CD4-positive, alpha-beta T cell treated with Interleukin-4 for 1 hour (primary cell): ENCODE measurements at places on chromosomes 13 and 19.

- no peak for DNase-seq
Measured at GRCh38 chr19:1125601-1126467, 22.0 kb downstream of the GPX4 start.

GRCh38 chr13:100298116-100298681 lies 209.3 kb downstream of the PCCA start:
- no peak for DNase-seq

- DNase-seq = no peak
Measured at GRCh38 chr13:43284162-43284561, 260.8 kb downstream of the DNAJC15 start.

GRCh38 chr13:92436924-92437323 lies 789.7 kb upstream of the GPC6 start:
- DNase-seq = no peak

GRCh38 chr19:3620145-3620816 lies 6.3 kb downstream of the CACTIN start:
- DNase-seq = no peak

DNA sequence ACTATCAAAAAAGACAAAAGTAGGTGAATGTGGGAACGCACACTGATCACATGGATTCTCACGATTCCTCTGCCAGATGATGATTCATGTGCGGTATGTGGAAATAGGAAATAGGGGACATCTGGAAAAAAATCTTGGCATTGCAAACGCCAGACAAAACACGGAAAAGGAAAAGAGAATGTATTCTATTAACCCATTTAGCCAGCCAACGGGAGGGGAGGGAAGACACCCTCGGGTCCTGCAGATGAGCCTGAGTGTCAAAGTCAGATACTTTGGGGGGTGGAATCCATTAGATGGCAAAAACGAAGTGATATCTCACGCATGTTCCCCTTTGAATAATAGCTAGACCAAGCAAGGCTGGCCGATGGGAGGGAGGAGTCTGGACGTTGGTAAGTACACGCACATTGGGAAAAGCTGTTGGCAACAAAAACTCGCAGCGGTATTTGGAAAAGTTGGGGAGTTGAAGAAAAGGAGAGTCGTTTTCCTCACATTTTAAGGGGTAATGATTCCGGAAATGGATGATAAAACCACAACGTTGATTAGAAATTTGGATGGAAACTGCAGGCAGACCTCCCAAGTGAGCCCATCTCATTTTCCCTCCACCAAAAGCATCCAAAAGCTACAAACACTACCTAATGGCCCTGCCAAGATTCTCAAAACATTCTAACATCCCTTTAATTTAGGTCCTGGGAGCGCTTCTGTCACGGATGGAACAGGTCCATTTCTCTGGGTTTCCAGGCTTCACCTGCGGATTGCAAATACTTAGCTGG lies 73.6 kb downstream of the COL4A1 start:
- no peak for DNase-seq

DNA sequence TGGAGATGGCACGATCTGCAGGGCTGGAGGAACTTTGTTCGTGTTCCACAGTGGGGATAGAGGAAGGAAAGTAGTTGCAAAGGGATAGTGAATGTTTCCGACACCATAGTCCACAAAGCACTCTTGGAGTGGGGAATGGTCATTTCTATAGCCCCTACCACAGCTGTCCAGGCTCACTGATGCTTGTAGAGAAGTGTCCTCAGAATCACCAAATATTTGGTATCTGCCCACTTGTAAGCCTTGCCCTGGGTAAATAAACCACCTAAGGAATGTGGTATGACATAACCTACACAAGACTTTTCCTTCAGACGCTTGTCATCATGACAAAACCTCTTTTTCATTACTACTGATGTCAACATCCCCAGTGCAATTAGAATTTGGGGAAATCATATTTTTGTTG lies 686.5 kb upstream of the ARGLU1 start:
- DNase-seq = no peak

DNA sequence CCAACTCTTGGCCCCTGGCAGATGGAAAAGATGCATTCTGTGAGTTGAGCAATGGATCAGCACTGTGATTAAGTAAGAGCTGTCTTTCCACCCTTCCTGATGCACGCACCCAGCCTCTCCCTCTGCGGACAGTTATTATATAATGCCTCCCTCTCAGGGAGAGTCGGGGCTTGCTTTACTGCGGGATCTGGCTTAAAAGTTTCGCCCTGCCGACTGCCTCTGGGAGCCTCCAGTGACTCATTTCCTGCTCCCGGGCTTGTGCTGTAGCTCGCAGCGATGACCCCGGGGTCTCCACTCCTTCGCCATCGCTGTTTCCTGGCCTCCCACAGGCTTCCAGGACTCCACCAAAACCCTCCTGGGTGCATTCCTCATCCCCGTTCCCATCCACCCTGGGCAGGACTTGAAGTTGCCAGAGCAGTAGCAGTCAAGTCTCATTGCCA lies 107.4 kb upstream of the SLC7A1 start:
- no peak for DNase-seq

- DNase-seq = no peak
Measured at GRCh38 chr19:48959341-48960239, 4.9 kb downstream of the BAX start.

- DNase-seq = no peak
Measured at GRCh38 chr13:33882804-33883203, 64.9 kb downstream of the RFC3 start.

GRCh38 chr19:40806423-40807146 lies 7.6 kb downstream of the EGLN2 start:
- peak; percentile 85 for DNase-seq

GRCh38 chr13:84865783-84866221 lies 933.4 kb downstream of the SLITRK6 start:
- DNase-seq = no peak

DNA sequence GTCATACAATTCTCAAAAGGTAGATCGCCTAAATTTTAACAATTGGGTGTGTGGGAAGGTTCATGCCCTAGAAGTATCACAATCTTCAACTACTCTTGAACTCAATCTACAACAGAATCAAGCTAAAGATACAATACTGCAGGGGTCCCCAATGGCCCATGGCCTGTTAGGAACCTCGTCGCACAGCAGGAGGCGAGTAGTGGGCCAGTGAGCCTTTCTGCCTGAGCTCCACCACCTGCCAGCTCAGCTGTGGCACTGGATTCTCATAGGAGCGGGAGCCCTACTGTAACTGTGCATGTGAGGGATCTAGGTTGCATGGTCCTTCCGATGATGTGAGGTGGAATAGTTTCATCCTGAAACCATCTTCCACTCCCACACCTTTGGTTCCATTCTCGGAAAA lies 230.6 kb downstream of the KLF12 start:
- DNase-seq = no peak

DNA sequence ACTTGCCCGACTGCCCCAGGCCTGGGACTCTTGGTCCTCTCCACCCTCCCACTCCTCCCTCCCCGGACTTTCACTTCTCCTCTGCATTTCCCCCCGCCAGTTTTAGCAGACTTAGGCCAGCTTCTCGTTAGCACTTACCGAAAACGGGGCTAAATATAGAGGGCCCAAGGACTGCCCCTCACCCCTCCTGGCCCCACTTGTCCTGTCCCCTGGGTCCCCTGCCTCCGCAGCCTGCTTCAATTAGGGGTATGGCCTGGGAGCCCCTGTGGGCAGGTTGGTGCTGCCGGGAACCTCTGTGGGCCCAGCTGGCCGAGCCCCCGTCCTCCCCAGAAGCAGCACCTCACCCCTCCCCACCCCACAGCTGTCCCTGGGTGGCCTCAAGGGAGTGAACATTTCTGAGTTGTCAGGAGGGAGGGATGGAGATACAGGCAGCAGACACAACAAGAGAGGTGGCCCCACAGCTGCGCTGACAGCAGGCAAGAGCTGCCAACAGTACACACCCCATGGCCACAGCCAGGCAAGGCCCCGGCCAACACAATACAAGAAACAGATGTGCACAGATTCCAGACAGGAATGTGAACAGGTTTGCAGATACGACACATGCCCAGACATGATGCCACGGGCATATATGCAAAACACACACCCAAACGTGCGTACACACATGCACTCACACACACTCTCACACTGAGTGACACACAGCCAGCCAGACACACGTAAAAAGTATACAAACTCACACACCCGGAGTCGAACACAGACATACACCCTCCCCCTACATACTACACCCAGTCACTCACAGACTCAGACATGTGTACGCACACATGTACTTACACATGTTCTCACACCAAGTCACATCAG lies 2.6 kb downstream of the POU2F2 start:
- no peak for DNase-seq

GRCh38 chr13:62595976-62596375 lies 1180.3 kb upstream of the PCDH20 start:
- no peak for DNase-seq

DNA sequence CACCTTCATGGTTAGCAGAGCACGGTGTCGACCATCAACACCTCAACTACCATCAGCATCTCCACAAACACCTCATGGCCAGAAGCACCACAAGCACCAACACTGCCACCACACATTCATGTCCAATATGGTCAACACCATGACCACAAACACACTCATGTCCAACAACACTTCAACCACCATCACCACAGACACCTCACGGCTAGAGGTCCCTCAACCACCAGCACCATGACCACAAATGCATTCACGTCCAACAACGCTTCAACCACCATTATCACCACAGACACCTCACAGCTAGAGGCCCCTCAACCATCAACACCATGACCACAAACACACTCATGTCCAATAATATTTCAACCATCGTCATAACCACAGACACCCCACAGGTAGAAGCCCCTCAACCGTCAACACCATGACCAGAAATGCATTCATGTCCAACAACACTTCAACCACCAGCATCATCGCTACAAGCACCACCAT lies 10.2 kb downstream of the TRAPPC5 start:
- DNase-seq = peak; percentile 49

GRCh38 chr19:13150931-13151604 lies 857 bp downstream of the IER2 start:
- peak; percentile 35 for DNase-seq

- DNase-seq = peak; percentile 35
Measured at GRCh38 chr19:18223860-18224524, 2.2 kb downstream of the PDE4C start.

DNA sequence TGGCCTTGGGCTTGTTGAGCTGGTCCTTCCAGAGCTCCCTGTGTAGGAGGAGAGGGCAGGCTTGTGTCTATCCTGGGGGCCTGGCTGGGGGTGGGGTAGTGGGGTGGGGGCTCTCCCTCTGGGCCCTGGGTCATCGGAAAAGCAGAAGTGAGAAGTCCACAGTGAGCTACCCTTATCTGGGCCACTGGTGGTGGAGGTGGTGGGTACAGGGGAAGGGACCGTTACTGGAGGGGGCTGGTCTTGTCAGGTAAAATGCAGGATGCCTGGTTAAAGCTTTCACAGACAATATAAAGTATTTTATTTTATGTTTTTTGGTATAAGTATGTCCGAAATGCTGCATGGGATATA lies 342 bp upstream of the SIGLEC10 start:
- DNase-seq = no peak

DNA sequence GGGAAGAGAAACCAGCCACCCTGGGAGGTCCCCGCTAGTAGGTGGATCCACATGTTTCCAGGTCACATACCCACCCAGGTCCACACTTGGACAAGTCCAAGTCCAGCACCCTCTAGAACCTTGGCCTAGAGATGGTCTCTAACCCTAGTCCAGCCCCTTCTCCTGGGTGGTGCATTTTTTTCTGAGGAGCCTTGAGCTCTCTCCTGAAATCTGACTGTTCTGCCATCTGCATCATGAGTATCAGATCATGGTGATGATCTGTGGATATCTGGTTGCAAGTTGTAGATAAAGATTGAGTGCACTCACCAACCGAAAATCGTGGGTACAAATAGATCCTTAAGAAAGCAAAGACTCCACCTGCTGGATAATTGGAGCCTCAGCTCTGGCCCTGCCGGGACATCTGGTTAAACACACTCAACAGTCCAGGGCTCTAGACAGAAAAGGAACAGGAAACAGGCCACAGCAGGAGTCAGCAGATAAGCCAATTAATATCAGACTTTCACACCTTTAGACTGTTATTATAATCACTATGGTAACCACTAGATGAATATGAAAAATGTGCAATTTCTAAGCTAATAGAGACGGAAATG lies 41.1 kb downstream of the GPR12 start:
- DNase-seq = peak; percentile 11

DNA sequence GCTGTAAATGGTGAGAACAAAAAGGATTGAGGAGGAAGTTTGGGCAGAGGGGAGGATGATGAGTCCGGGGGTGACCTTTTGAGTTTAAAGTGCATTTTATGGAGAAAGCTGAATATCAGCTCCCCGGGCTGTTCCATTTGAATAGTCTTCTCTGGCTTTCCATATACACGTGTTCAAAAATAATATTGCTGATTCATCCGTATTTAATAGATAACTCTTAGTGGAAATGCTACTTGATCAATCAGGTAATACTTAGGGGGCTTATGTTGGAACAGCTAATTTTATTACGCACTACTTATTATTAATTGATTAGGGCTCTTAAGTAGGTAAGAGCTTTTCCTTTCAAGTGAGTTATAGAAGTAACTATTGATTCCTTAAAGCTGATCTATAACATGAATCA lies 76.4 kb downstream of the ERCC5 start:
- no peak for DNase-seq

- no peak for DNase-seq
Measured at GRCh38 chr19:19429361-19429760, 23.9 kb downstream of the GATAD2A start.

GRCh38 chr19:21750586-21751128 lies 16.7 kb downstream of the ZNF100 start:
- no peak for DNase-seq

DNA sequence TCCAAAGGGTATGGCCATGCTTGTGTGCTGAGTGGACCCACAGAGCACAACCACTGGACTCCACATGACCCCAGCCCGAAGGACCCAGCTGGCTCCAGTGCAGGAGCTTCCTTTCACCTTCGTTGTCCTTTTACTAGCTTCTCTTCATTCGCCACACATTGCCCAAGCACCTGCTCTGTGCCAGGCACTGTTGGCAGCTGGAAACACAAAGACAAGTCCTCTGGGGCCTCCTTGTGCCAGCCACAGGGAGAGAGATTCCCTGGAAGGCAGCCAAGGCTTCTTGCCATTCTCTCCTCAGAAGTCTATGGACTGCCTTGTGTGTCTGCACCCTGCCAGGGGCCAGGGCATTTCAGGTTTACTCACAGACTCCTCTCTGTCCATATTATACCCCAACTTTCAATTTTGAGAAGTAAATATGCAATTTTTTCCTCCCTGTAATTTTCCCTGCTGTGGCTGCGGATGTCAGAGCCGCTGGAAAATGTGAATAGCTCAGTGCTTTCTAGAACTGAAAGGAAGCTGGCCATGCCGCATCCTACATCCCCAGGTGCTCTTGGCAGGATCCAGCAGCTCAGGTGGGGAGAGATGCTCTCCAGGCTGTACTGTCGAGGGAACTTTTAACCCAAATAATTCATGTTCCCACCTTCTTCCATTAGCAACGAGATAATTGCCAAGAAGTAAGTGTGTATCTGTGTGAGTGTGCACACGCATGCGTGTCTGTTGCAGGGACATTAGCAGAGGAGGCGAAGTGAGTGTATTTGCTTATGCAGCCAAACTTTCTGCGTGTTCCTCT lies 57.2 kb downstream of the CHST8 start:
- DNase-seq = no peak

GRCh38 chr13:110306340-110306959 lies 507 bp downstream of the COL4A1 start:
- DNase-seq = no peak
